ENCODE measurements at places on chromosomes 5 and 9.

GRCh38 chr9:116569111-116569510 lies 118.0 kb upstream of the TRIM32 start:
- DNase-seq = no peak

DNA sequence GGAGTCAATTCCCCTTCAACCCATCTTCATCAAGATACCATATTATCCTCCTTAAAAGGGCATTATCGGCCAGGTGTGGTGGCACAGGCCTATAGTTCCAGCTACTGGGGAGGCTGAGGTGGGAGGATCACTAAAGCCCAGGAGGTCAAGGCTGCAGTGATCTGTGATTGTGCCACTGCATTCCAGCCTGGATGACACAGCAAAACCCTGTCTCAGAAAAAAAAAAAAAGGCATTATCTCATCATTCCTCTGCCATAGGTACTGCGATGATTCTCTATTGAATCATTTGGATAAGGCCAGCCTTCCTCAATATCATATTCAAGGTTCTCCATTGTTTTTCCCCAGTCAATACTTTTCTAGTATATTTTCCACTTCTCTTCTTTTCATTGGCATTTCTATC lies 39.2 kb upstream of the RAB3C start:
- DNase-seq = no peak

GRCh38 chr9:126872516-126872915 lies 12.1 kb downstream of the ZBTB34 start:
- DNase-seq = no peak

- no peak for DNase-seq
Measured at GRCh38 chr9:107316795-107317661, 33.9 kb downstream of the RAD23B start.

DNA sequence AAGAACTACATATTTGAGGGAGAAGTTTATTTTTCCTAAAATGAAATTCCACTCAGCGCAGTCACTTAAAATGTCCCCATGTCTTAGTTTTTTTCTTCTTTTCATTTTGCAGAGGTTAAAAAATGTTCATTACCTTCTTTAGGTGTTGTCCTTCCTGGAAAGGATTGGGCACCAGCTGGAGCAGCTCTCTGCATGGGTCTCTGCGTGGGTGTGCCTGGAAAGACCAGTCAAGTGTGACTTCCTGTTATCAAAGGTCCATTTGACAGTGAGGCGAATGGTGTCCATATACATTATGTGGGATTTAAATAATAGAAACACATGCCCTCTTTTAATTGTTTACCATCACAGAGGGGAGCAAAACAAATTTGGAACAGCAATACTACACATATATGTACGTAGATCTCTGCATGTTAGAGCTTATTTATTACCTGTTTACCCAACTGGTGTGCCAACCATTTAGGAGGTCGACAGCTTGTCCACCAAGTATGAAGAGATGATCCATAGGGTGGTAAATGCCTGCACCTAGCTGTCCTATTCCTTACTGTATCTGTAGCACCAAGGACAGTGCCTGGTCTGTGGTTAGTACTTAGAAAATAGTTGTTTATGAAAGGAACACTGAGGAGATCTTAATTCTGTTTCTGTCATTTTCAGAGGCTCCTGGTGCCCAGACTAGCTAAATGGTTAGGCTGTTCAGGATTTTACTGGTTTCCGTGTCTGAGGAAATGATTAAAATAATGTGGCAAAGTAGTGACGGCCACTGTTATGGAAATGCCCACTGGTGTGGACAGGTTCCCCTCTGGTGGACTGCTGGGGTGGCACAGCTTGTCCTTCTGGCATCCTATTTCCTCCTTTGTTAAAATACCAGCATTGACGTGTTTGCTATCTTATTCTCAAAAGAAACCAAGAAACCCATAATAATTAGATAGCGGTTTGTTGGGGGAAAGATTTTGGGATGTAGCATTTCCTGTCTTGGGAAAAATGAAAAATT lies 200.4 kb downstream of the MAST4 start:
- DNase-seq = no peak

GRCh38 chr9:124295159-124295794 lies 37.5 kb downstream of the NEK6 start:
- DNase-seq = no peak

DNA sequence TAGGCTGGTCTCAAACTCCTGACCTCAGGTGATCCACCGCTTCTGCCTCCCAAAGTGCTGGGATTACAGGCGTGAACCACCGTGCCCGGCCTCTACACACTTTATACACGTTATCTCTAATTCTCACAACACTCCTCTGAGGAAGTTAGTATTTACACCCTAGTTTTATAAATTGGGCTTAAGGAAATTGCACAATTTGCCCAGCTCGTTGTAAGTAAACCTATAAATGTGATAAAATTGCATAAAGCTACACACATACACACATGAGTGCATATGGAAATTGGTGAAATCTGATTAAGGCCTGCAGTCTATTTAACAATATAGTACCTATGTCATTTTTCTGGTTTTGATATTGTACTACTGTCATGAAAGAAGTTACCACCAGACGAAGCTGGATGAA lies 4.4 kb upstream of the SLC4A9 start:
- no peak for DNase-seq

GRCh38 chr9:108910914-108911313 lies 23.0 kb downstream of the ELP1 start:
- DNase-seq = no peak

DNA sequence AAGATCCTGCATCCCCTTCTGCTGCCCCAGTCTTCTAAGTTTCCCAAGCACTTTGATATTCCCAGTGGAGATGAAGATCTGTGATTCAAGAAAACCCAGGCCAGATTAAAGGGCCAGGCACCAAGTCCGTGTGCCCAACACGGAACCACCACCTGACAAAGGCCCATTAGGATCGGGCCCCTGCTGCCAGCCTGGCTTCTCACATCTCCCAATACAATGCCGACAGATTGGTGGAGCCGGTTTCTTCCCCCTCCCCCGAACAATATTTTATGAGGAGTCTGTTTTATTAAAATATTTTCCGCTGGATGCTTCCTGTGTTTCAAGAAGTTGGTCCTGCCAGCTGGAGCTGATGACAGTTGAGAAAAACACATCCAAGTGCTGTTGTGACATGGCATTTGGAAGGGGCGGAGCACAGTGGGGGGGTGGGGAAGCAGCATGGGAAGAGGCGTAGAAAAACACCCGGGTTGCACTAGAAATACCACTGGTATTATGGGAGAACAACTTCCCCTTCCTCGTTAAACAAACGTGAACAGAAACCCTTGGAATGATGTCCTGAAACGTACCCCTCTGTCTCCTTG lies 45.0 kb downstream of the CRB2 start:
- DNase-seq = no peak

- no peak for DNase-seq
Measured at GRCh38 chr5:72485430-72485974, 21.7 kb downstream of the ZNF366 start.

DNA sequence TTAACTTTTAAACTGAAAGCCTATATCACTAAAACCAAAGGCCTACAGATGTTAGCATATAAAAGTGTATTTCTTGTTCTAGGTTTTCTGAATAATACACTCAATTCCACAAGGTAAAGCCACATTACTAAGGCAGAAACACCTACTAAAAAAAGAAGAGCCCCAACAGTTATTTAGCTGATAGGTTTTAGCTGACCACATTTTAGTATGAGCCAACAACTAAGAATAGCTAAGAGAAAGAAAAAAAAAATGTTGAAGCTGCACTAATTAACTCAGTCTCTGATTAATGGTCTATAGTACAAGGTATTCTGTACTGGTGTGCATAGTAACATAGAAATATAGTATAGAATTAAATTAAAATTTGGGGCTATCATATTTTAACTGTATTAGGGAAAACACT lies 23.5 kb downstream of the ZFR start:
- no peak for DNase-seq

DNA sequence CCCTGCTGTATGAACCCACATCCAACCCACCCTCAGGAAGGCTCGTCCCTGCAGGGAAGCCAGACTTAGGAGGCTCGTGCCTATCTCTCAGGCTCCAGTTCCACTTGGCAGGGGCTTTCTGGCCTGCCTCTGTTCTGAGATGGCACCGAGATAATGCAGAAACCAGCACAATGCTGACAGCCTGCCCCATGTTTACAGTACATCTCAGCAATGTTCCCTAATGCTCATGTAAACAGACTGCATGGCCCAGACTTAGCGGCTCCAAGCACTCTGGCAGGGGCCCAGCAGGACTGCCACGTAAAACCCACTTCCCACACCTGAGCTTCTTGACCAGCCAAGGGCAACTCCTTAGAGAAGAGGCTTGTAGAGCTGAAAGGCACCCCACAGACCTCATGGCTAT lies 499.5 kb upstream of the BRINP1 start:
- no peak for DNase-seq

DNA sequence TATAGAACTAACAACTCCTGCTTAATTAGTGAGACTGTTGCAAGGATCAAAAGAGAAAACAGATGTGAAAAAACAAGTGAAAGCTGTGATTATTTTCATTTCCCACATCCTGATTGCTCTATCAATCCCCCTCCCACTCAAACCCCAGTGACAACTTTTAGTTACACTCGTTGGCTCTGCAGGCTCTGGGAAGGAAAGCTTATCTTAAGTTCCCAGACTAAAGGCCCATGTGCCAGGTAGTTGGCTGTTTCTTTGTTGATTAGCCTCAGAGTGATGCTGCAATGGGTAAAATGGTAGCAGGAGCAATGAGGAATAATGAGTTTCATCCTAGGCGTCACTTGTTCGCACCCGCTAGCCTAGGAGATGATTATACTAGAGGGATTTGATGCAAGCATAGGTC lies 133.3 kb upstream of the IFNE start:
- no peak for DNase-seq

GRCh38 chr5:149641000-149641576 lies 59.8 kb downstream of the ARHGEF37 start:
- no peak for DNase-seq

DNA sequence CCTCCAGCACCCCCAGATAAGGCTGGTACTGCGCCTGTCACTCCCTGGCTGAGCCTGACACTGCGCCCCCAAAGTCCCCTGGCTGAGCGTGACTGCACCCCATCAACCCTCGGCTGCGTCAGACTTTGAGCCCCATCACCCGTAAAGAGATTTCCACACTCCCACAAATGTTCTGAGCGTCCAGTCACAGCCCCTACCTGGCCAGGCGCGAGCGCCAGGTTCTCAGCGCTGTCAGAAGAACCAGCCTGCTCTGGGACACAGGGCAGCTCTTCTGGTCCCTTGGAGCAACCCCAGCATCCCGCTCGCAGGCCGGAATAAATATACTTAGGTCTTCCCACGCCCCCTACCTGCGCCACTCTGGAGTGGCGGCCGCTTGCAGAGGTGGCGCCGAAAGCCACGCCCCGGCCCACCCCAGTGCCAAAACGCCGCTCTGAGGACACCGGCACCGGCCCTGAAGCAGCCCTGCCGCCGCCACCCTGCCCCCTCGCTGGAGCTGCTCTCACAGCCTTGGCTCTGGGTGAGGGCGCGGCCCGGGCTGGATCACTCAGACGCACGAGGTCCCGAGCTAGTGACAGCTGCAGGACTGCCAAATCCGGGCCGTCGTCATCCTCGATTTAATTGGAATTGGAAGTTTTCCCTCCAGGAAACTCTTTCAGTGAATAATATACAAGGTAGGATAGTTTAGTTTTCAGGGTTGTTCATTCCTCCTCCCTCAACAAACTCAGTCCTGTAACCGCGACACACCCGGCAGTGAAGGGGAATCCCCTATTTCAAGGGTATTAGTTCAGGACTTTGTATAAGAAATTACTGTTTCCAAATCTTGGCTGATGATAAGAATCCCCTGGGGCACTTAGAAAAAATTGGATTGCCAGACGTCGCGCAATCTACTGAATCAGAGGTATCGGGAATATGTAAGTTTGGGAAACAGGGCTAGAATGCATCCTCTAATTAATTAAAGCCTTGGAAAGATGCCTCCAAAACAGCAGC lies 1.2 kb upstream of the CEMIP2 start:
- peak; percentile 65 for DNase-seq

DNA sequence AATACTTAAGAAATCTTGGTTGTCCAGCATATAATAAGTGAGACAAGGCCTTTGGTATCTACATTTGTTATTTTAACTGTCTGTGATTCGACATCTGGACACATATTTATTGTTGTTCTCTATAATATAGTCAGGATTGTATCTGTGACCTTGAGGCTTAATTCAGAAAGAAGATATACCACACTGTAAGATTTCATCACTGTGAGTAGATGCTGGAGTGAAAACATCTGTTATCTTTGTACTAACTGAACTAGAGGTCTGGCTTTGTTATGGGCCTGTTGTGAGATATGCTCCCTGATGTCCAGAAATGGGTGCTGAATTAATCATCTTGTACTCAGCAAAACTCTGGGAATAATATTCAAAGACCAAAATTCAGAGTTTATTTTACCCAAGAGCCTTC lies 148.5 kb downstream of the ISOC1 start:
- no peak for DNase-seq

DNA sequence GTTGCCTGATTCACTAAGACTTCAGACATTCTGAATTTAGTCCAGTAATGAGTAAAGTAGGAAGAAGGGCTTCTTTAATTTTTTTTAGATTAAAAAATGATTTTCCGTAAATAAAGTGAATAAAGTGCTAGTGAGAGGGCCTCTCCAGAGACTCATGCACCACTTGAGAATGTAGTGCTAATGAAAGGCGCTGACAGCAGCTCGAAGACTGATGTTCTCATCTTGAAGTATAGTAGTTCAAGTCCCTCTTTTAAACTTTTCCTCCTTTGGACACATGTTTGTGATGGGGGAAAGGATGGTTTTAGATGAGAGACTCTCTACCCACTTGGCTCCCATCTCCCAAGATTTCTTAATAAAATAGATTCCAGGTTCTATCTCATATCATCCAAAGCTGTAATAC lies 48.5 kb downstream of the G3BP1 start:
- DNase-seq = no peak

GRCh38 chr5:30661730-30662129 lies 531.8 kb upstream of the CDH6 start:
- no peak for DNase-seq

- DNase-seq = no peak
Measured at GRCh38 chr9:27548055-27548741, 18.6 kb upstream of the MOB3B start.

DNA sequence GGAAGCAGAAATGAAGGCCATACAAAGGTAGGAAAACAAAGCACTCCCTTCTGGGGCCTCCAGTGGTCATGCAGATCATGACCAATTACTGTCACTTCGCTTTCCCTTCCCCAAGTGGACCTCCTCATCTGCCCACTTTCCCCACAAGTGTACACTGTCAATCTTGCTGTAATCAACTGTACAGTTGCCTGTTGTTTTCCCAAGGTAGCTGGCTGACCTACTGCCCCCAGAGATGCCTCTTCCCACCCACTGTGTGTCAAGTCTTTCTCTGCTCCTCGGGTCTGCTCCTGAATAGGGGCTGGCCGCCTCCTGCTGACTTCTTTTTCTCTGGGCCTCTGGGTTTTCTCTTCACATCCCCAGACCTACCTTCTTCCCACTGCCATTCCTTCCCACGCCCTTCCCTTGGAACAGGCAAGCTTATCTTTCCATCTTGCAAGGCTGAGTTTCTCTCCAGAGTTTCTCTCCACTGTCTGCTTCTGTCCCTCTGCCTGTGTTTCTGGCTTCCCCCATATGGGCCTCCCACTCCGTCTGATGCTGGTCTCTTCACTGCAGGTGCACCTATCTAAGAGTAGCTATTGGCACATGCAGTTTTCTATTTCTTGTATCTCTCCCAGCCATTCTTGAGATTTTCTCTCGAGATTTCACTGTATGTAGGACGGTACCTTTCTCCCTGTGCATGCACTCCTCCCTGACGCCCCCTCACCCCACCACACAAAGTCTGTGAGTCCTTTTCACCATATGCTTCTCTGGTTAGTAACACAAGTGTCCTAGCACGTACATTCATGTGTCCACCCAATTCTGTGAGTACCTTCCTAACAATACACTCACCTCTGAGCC lies 2.4 kb downstream of the ELL2 start:
- no peak for DNase-seq

Data from stimulated activated naive B cell treated with anti-CD40 and anti-IgM and Interleukin-4, amounts not matched to agents 10 μg/mL and 1 μg/mL and 100 μg/mL, for 72 hours (primary cell).